ENCODE measurements at places on chromosomes 2 and 18.
A peak's percentile ranks its signal among the peaks of the same experiment; 100 is the strongest.

- DNase-seq = no peak
Measured at GRCh38 chr2:159195697-159196096, 90.8 kb downstream of the WDSUB1 start.

- DNase-seq = no peak
Measured at GRCh38 chr2:9273486-9274130, 67.0 kb downstream of the ASAP2 start.

- no peak for DNase-seq
Measured at GRCh38 chr2:63444565-63445288, 143.6 kb downstream of the WDPCP start.

GRCh38 chr2:74764429-74765272 is 69.3 kb upstream of the HK2 start:
- DNase-seq = no peak

DNA sequence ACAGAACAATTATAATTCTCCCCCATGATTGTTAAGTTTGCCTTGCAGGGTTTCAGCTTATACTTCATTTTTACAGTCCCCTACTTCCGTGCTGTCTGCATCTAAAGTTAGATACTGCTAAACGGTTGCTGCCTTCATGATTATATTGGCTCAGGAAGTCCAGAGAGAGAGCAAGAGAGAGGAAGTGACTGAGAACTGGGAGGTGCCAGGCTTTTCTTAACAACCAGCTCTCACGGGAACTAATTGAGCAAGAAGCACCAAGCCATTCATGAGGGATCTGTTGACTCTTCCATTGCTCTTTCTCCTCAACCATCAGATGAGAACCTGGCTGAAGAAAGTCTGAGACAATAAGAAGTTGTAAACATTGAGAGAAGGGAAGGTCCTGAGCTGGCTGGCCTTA is 125.5 kb upstream of the SIX2 start:
- no peak for DNase-seq

DNA sequence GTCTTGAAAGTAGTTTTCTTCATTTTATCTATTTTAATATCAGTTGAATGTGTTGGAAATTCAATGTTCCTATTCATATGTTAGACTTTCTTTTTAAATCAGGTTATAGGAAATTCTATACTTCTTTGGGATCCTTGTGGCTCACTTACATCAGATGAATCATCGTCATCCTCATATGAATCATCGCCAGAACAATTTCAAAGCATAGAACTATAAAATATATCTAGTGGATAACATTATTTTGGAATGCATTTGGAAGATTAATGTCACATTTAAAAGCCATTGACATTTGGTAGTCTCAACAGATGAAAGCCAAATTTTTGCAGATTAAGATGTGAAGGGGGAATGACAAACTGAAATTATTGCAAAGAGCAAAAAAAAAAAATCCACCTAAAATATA is 94.1 kb downstream of the FAM161A start:
- DNase-seq = no peak

DNA sequence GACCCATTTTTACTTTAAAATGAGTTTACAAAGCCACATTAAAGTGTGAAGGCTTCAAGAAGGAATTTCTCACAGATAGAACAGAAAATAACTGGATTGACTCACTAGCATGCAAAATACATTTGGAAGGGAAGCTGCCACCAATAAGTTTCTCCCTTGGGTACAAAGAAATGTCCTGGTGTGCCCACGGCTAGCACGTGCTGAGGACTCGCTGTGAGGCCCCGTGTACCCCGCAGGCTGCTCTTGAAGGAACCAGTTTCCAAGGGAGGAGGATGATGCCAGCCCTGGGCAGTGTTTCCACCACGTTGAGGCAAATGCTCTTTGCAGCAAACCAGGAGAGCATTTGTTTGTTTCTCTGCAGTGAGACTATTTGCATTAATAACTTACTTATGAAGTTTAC is 207.3 kb downstream of the SH3RF3 start:
- no peak for DNase-seq

DNA sequence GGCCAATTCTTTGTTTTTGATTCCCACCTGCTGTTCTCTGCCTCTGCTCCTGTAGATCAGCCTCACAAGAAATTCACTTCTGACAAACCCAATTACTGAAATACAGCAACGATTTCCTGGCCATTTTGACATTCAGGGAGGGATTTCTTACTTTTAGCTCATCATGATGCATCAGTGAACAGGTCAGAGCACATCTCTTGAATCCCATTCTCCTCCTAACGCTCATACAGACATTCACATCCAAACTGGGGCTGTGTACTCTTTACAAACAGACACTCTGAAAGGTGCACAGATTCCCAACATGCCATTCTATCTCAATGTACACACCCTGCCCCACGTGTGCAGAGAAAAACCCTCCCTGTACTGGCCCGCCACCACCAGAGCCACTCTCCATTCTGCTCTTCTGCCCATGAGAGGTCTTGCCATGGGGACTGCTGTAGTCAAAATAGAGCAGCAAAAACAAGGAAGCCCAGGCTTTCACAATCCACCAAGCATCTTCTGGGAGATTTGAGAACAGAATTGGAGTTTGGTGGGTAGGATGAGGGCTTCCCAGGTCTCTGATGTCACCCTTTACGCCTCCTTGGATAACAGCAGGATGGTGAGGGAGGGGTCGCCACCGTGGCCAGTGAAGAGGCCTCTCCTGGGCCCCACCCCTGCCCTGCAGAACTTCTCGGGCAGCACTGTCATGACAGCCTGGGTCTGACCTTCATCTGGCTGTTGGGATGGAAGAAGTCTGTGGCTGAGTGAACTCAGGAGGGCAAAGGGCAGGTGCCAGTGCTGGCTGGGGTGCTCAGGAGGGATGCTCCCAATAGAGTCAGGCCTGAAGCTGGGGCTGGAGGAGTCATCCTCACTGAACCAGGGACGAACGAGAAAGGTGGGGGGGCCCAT is 41.9 kb upstream of the ZFP36L2 start:
- DNase-seq = no peak

DNA sequence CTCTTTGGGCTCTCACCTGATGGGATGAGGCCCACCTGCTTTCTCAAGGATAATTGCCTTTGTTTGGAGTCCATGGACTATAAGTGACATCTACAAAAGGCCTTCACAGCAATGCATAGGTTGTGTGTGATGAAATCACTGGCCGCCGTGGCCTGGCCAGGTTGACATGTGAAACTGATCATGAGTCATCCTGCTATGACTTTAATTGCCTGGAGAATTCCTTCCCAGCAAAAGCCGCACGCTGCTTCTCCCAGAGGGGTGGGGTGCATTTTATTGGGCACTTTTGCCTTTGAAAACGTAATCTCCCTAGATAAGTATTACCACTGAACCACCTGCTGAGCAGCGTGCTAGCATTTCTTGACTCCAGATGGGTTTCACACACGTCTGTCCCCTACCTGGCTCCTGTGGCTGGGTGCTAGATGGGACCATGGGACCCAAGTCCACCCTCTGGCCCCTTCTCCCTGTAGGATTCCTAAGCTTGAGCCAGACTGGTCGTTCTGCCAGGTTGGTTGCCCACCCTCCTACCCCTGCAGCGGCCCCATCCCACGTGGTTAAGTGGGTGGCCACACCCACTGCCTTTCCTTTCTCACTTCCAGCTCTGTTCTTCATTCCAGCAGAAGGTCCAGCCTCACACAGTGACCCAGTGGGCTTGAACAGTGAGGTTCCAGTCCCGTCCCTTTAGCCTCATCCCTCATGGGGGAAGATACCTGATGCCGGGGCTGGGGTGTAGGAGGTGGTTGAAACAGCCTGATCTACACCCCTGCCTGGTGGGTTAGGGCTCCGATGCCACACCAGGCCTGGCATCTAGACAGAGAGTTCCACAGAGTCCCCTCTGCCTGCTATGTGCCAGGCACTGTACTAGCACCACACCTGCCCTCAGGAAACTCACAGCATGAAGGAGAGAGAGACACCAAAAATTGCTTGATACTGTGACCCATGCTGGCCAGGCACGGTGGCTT is 89.6 kb downstream of the GBX2 start:
- DNase-seq = no peak

- DNase-seq = no peak
Measured at GRCh38 chr2:105364436-105365139, 27.2 kb downstream of the C2orf49 start.

DNA sequence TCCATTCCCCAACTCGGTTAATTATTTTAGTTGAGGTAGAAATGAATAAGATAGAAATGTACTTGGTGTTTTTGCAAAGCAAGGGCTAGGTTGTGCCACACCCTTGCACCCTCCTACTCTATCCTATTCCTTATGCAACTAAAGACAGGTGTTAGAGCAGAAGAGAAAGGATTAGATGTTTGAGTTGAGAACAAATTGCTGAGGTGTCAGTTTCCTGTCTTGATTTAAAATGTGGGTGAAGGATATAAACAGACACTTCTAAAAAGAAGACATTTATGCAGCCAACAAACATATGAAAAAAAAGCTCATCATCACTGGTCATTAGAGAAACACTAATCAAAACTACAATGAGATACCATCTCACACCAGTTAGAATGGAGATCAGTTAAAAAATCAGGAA is 1256.2 kb downstream of the CNTNAP5 start:
- no peak for DNase-seq

DNA sequence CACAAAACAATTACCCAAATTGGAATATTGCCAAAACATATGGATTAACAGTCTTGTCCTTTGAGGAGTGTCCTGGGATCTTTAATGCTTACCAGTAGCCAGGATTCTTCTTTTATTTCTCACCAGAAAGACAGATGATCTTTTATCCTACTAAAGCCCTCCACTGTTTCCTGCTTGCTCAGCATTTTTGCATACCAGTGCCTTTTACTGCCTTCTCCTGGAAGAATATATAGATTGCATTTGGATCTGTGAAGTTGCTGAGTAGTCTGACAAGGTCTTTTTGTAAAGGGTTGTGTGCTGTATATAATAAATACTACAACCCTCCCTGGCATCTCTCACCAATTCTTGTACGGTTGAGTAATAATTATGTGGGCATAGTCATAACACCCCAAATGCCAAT is 652.2 kb downstream of the LRRTM4 start:
- DNase-seq = peak; percentile 44

DNA sequence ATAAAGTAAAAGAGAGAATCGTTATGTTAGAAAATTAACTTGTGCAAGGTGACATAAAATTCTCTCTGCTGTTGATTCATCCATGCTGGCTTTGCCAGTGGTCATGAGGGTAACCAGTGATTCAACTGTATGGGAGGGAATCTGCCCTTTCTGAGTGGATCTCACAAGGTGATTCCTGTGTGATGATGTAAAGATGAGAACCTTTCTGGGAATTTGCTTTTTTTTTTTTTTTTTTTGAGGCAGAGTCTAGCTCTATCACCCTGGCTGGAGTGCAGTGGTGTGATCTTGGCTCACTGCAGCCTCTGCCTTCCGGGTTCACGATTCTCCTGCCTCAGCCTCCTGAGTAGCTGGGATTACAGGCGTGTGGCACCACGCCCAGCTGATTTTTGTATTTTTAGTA is 23.3 kb downstream of the RAB31 start:
- DNase-seq = no peak

- DNase-seq = no peak
Measured at GRCh38 chr2:48364100-48364499, 165.9 kb upstream of the STON1 start.

DNA sequence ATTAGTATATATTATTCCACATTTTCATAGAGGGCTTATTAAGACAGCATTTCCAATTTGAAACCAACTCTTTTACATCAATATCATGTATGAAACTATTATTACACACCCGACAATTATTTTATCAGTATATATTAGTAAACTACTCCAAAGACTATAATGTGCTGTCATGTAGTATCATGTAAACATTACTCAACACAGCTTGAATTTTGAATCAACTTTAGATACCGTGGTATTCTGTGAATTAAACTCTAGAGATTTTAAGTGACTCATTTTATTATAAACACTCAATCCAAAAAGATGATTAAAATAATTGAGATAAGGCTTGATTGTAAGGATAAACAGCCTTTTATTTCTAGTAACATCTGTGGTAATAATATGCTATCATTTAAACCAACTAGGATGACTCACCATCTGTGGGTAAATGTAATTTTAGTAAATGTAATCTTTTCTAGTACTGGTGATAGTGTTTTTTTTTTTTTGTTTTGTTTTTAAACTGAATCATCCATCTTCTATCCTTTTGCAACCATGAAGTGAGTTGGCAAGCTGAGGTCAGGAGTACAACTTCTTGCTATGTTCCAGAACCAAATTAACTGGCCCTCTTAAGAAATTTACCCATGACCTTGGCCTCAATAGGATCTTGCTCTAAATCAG is 144.3 kb upstream of the SMAD7 start:
- DNase-seq = no peak

DNA sequence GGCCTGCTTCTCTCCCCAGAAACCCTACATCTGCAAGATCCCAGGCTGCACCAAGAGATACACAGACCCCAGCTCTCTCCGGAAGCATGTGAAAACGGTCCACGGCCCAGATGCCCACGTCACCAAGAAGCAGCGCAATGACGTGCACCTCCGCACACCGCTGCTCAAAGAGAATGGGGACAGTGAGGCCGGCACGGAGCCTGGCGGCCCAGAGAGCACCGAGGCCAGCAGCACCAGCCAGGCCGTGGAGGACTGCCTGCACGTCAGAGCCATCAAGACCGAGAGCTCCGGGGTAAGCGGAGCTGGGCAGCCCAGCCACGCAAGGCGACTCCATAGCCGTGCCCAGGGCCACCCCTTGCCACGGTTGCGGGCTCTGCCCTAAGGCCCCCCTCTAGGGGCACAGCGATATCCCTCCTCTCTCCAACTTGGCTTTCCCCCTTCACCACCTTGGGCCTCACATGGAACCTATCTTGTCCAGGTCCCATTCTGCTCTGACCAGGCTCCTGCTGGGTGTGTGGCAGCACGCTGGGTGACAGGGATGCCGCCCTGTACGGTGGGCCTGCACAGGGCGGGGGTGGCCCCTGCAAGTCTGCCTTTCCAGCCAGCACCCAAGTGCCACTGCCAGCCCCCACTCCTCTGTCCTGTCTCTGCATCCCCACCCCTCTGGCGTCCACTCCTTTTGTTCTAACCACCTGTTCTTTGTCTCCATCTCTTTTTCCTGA is 248.9 kb downstream of the GLI2 start:
- no peak for DNase-seq

DNA sequence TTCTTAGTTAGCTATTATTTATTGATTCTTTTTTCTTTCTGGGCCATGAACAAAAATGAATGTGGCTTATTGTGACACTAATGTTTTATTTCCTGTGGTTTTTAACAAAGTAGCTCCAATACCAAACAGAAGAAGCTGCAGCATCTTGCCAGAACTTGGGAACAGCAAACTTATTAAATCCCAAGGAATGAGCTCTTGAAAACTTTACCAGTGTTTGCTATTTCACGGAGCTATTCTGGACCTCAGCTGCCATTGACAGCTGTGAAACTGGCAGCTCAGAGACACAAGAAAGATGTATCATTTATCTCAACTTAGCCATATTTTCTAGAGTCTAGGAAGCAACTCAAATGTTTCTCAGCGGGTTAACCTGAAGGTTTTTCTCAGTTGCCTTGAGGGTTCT is 91.0 kb upstream of the NEUROD1 start:
- no peak for DNase-seq

DNA sequence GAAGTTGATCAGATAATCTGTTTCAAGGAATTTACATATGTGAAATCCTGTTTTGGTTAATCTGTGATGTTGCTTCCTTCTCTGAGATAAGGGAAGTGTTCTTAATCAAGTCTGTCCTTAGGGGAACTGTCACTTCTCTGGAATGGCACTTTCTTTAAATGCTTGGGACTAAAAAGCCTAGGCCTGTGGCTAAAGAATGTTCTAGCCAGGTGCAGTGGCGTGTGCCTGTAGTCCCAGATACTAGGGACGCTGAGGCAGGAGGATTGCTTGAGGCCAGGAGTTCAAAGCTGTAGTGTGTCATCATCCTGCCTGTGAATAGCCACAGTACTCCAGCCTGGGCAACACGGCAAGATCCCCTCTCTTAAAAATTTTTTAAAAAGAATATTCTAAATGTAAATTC is 217.6 kb upstream of the SIX3 start:
- DNase-seq = no peak

GRCh38 chr18:71352618-71353017 is 1063.8 kb downstream of the SOCS6 start:
- DNase-seq = no peak

All from spinal cord (tissue), 10 donors.